ENCODE measurements at places on chromosomes 11 and 22.

GRCh38 chr11:75779960-75780359 lies 11.4 kb downstream of the DGAT2 start:
- DNase-seq, result no peak

DNA sequence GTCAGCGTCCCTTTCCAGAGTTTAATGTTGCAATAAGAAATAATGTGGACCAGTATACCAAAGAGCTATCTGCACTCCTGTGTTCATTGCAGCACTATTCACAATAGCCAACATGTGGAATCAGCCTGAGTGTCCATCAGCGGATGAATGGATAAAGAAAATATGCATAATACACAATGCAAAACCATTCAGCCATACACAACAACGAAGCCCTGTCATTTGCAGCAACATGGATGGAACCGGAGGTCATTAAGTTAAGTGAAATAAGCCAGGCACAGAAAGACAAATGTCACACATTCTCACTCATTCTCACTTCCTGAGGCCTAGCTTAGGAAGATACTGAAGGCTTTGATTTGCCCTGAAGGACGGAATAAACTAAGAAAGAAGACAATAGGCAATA lies 22.1 kb downstream of the SLC5A4 start:
- DNase-seq, result no peak

DNA sequence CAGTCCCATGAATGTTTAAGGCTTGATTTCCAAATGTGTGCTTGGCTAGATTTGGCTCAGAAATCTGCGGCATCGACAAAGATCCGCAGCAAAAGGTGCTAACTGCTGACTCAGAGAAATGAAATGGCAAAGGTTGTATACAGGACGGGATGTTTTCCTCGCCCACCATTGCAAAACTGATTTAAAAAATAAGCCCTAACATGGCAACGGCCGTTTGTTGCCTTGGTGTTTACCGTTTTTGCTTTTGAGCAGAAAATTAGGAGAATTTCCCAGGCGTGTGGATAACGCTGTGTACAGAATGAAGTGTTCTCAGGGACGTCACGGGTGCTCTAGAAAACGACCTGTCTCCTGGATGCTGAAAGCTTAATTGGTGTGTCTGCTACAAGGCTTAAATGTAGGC lies 70.2 kb downstream of the ARHGAP8 start:
- no peak for DNase-seq

- no peak for DNase-seq
Observed at GRCh38 chr22:37425800-37426705, 1.2 kb downstream of the ELFN2 start.

DNA sequence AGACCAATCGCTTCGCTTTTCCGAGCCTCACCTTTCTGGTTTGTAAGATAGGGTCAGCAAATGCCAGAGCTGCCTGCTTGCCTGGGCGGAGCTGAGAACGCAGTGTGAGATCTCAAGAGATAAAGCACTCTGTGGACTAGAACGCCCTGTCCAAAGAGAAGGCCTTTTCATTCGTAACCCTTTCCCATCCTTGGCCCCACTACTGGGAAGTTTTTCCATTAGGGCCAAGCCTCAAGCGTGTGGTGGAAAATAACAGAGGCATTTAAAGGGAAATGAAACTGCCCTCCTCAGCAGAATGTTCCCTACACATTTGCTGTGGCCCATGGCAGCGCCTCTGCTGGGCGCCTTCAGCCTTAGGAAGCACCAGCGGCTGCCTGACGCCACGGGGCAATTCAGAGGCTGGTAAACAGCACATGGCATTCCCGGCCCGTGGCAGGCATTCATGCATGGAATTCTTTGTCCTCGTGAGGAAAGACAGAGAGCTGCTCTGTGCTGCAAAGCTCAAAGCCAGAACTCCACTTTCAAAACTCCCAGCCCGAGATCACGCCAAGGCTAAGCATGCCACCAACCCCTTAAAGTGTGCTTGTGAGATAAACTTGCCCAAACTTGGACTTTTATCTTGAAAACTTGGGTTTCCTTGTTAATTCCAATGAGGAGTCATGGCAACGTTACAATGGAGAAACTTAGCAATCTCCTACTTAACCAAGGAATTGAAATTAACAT lies 38.1 kb downstream of the AHNAK start:
- DNase-seq, result no peak
